Left ventricle myocardium superior (tissue), 1 donor: ENCODE measurements at places on chromosomes 3 and 15. TPM values are rescaled to one million over a fixed set of nuclear protein-coding genes. Genes with fewer than 3 reads are reported as not detected.

DNA sequence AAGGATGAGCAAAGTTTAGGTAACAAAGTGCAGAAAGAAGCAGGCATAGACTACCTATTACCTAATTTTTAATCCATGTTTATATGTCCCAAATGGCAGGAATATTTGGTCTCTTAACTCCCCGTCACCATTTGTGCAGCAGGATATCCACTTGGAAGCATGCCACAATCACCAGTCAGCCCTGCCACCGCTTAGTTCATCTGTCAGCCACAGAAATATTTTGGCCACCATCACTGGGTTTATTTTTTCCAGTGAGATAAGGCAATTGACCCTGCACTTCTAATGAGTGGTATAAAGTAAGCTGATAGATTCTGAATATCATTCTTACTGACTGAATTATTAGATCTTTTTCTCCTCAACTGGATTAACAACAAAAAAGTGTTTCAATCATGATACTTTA lies 152.9 kb upstream of the SOX2 start:
- peak; percentile 34 for DNase-seq

Gene FHIT
- 18.2 TPM for total RNA-seq

Gene APBA2
- total RNA-seq = 1.2 TPM

Gene FBXL2
- 2.1 TPM for total RNA-seq

Gene SPG11
- 40.9 TPM for total RNA-seq
